ENCODE measurements at places on chromosomes 1 and 21. TPM values are rescaled to one million over a fixed set of nuclear protein-coding genes. Genes with fewer than 3 reads are reported as not detected.

DNA sequence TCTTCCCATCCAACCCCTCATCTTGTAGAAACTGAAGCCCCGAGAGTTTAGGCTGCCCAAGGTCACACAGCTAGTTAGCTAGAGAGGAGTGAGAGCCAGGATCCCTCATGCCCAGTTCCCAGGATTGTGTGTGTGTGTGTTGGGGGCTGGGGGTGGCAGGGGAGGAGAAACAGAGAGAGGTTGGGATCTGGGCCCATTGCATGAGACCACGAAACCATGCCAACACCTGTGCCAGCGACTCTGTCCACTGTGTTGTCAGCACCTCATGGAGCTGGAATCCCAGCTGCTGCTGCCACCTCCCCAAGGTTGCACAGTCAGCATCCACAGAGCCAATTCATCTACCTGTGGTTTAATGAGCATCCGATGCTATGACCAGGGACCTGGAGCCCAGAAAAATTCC lies 115.4 kb upstream of the ZC3H12A start:
- DNase-seq, result no peak

DNA sequence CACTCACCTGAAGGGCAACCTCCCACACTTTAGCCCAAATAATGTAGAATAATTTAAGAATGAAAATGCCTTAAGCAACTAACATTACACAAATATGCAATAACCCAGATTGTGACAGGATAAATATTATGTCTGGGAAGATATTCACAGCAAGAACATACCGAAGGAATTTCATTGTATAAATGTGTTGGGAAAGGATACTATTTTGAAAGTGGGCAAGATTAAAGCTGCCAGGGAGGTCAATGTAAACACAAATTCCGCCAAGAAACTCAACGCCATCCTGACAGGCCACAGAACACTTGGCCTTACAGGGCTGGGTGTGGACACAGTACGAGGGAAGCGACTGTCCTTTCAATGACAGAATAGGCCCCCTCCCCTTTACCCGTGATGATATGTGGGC lies 173.3 kb downstream of the RUNX1 start:
- DNase-seq, result no peak

GRCh38 chr1:25959611-25960010 lies 38.3 kb downstream of the PAFAH2 start:
- no peak for DNase-seq

The BGLAP gene
- polyA plus RNA-seq, result 0.12 TPM
